ENCODE measurements at places on chromosomes 5 and 9. TPM values are rescaled to one million over a fixed set of nuclear protein-coding genes. Genes with fewer than 3 reads are reported as not detected.

GRCh38 chr5:111931655-111932054, 174.7 kb upstream of the NREP start:
- H3K36me3 ChIP-seq = no peaks in the 10 kb centered on the region
- peak overlapping the region; percentile 33 for H3K27ac ChIP-seq
- no peak for DNase-seq
- peaks cover 12% of the 10 kb centered on the region for H3K4me1 ChIP-seq
- no peaks in the 10 kb centered on the region for H3K27me3 ChIP-seq

- no peaks in the 10 kb centered on the region for H3K4me1 ChIP-seq
- DNase-seq = no peak
- H3K4me3 ChIP-seq = no peak overlapping the region
These were observed 77.5 kb downstream of the TRPM6 start for GRCh38 chr9:74810200-74810599.

- H3K4me1 ChIP-seq = peaks cover 34% of the 10 kb centered on the region
- H3K27me3 ChIP-seq = no peaks in the 10 kb centered on the region
- no peaks in the 10 kb centered on the region for H3K36me3 ChIP-seq
- DNase-seq = peak; percentile 89
- H3K27ac ChIP-seq = peak overlapping the region; percentile 47
These were observed 111.5 kb upstream of the BASP1 start for GRCh38 chr5:17105744-17106418.

- no peak overlapping the region for H3K27ac ChIP-seq
- no peaks in the 10 kb centered on the region for H3K27me3 ChIP-seq
- no peaks in the 10 kb centered on the region for H3K4me1 ChIP-seq
- no peaks in the 10 kb centered on the region for H3K36me3 ChIP-seq
These were observed 43.0 kb upstream of the HSD17B4 start for GRCh38 chr5:119409235-119409815.

The AK8 gene
- 5.1 TPM for total RNA-seq

The CCDC187 gene
- 16.8 TPM for total RNA-seq

All from lung (tissue), 17 donors.